Activated CD8-positive, alpha-beta memory T cell treated with anti-CD3 and anti-CD28 coated beads for 1 hour (primary cell): ENCODE measurements at places on chromosomes 12 and 14.

DNA sequence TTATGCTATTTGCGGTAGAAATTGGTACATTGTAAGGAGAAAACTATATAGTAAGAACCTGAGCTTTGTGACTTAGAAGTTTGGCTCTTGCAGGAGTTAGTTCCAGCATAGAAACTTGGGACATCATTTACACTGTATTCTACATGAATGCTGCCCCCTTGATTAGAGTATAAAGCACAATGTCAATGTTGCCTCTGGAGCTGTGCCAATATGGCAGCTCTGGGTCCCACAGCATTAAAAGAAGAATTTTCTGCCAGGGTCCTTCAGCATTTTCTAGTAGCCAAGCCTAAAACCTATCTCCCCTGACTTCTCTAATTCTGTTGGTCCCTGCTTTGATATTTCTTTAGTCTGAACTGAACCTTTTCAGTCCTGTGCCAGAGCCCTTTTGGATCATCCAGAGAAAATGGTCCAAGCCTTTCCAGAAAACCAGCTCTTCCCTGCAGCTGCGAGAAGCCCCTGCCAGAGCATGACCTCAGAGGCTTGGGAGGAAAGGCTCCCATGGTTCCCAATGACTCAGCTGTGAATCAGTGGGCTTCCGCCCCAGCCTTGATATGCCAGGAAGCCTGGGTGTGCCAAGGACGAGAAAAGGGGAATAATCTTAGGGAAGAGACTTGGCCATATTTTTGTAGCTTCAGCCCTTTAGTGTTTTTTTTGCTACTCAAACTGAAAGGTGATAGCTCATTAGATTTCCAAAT, 43.2 kb downstream of the PLEKHG7 start:
- no peak for DNase-seq

- DNase-seq, result no peak
These were observed 8.2 kb upstream of the CLEC2A start for GRCh38 chr12:9940375-9940774.

- DNase-seq, result no peak
These were observed 66.8 kb upstream of the SLCO1C1 start for GRCh38 chr12:20628226-20628787.

- no peak for DNase-seq
These were observed 93.9 kb downstream of the SLC16A7 start for GRCh38 chr12:59689776-59690175.

DNA sequence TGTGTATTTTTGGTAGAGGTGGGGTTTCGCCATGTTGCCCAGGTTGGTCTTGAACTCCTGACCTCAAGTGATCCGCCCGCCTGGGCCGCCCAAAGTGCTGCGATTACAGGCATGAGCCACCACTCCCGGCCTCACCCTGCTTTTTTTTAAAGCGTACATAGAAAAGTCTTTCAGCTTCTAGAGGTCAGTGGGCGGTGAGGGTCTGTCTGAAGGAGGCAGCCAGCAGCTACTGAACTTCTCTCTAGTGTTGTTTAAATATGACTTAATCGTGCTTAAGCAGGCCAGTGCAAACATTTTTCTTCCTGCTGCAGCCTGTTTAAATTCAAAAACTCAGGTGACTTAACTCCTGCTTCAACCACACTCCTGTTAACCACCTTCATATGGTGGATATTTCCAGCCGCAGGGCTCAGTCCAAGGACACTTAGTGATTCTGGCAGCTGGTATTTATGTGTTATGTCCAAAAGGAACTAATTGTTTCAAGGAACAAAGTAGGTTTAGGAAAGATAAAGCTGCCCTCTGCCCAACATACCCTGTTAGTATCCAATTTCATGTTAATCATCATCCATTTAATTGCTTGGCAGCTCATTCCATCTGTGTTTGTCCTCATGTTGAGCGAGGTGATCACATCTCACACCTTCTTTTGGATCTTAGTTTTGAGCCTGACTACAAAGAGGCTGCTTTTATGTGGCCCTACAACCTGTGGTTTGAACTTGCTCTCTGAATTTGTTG, 2.0 kb downstream of the PRKAB1 start:
- no peak for DNase-seq

GRCh38 chr12:132169376-132169775, 25.1 kb downstream of the NOC4L start:
- no peak for DNase-seq

DNA sequence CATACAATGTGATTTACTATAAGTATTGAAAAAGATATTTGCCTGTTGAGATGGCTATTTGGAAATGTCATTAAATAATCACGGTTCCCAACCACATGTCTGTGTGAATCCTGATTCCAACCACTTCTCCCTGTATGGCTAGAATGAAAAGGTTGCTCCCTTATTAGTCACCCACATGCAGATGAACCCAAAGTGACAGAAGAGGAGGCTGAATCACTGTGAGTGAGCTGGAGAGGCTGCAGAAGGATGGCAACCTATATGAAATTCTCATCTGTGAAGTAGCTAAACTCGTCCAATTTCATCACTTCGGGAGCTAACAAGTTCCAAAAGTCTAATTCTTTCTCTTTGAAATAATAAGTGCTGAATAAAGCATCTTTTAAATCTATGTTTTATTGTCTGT, 300.5 kb downstream of the PRKD1 start:
- no peak for DNase-seq

DNA sequence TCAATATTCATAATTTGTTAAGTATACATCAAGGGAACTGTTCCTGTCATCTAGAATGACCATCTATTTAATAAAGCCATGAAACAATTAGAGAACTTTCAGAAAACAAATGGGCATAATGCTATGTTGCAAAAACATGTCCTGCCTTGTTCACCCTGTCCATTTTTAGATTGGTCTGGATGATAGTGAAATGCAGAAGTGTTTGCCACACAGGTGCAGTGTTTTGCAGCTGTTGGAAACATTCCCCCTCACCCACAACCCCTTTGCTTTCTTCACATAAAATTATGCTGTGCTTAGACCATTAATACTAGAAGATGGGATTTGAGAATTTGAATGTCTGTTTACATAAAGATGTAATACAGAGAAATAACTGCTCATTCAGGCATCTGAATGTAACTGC, 36.5 kb downstream of the LEMD3 start:
- DNase-seq, result no peak

GRCh38 chr14:21771671-21772070, 98.1 kb upstream of the OR4E1 start:
- DNase-seq, result no peak

GRCh38 chr12:3489057-3489456, 1.9 kb upstream of the PRMT8 start:
- DNase-seq, result no peak

DNA sequence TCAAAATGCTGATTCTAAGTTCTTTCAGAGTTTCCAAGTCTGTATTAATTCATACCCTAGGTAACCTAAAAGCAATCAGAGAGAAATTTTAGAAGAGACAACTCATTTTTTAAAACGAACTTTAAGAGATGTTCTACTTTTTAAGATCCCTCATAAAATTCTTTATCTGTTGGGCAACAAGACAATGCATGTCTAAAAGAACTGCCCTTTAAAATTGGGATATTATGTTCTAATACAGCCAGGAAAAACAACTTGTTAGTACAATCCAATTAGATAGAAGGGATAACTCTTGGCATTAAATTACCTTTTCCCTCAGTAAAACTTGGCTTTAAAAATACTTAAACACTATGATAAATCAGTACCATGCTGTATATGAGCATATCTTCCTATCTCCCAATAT, 15.6 kb downstream of the DICER1 start:
- DNase-seq, result no peak

DNA sequence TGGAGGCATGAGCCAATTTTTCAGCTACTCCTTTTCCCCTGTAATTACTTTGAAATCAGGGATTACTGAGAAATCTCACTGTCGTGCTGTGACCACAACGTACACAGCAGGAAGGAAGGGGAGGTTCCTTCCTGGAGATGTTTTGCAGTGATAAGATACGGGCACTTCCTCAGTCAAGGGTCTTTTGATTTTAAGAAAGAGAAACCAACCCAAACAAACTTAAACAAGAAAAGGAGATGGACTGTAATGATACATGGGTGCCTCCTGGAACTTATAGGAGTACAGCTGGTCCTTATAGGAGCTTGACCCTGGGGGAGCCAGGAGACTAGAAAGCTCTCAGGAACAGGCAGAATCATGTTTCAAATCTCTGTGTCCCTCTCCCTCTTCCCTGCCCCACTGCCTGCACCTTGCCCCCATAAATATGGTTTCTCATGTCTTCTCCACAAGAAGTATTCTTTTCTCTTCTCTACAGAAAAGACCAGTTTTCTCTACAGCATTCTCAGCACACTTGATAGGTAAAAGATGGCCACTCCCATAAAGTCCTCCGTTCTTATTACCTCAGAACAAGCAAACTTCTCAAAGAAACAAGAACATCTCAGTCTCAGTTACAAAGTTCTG, 281.1 kb upstream of the AMIGO2 start:
- no peak for DNase-seq

DNA sequence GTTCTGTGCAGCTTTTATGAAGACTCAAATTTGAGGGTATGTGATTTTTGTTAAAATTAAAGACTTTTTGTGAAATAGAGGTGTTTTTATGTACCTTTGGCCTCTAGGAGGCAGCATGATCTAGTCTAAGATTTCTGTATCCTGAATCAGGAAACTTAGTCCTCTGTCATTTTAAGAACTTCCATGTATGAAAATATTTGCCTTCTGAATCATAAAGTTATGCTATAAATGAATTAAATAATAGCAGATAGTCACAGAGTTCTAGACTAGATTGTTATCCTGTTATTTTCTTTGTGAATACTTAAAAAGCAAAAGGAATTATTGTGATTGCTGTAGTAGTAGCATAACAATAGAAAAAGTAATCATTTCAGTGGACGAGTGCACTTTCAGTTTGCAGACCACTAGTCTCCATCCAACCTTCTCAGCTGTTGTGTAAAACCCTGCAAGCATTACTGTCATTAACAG, 56.3 kb downstream of the FGD4 start:
- no peak for DNase-seq

- no peak for DNase-seq
These were observed 118.2 kb upstream of the TMCC3 start for GRCh38 chr12:94768398-94769046.

GRCh38 chr14:96630281-96630680, 128.1 kb downstream of the PAPOLA start:
- DNase-seq, result no peak

GRCh38 chr12:19464192-19464580, 24.9 kb downstream of the AEBP2 start:
- no peak for DNase-seq
